NCI-H345 (cell line): ENCODE measurements at places on chromosomes 6 and 20.
A peak's percentile ranks its signal among the peaks of the same experiment; 100 is the strongest.

DNA sequence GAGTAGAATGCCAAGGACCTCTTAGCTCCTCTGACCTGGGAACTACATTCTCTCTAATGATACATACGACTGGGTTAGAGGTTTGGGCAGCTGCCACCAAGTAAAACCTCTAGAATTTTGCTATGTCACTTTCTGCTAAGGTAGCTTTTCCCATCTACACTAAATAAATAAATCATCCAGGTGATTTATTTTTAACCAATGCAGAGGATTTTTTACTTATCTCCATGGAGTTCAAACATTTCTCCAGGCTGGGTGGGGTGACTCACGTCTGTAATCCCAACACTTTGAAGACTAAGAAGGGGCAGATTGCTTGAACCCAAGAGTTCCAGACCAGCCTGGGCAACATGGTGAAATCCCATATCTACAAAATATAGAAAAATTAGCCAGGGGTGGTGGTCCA, 27.1 kb downstream of the HNF4A start:
- no peak for DNase-seq

DNA sequence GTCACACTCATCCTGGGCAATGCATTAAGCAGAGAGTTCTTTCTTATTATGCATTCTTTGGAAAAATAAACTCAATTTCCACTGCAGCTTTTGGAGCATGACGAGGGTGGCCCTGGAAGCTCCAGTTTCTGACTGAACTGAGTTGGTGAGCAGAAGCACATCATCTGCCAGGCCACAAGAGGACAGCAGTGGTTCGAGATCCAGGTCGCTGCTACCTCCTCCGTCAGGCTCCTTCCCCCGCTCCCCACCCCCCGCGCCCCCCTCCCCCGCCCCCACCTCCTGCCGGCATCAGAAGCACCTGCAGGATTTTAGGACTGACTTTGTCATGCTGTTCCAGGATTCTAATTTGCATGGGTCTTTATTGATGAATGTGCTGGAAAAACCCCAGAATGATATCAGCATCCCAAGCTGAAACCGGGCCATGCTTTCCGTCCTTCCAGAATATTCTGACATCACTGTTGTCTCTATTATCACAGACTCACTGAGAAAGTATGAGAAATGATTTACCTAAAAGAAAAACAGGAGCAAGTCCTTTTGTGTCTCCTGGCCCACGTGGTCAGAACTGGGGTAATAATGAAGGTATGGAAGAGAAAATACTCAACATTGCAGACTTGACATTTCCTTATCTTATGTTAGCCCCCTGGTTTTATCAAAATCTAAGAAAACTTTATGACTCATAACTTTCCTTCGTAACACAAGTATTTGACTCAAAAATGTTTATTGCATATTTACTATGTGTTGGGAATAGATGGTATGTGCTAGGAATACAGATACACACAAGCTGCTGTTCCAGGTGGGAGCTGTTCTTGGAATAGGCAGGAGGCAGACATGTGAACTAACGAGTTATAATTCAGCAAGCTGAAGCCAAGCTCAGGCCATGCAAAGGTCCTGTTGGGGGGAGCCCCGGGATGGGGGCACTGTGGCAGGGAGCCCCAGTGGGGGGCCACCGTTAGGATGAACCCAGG, 220.2 kb upstream of the EXOC2 start:
- no peak for DNase-seq

GRCh38 chr20:10669843-10670446, 3.9 kb downstream of the JAG1 start:
- DNase-seq, result no peak

DNA sequence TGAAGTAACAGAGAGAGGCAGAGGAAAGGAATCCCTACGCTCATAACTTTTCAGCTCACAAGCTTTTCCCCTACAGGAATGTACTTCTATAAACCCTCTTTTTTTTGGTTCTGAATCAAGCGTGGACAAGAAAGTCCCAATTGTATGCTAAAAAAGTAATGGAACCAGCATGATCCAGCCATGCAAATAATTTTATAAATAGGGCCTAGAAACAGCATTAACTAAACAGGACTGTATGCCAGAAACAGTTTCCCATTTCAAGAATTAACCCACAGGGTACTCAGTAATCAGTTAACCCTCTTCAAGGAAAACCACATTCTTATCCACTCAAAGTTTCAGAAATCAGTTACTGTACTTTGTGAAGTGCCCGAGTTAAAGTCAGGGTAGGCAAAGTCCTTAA, 87.0 kb upstream of the HMGCLL1 start:
- DNase-seq, result no peak

DNA sequence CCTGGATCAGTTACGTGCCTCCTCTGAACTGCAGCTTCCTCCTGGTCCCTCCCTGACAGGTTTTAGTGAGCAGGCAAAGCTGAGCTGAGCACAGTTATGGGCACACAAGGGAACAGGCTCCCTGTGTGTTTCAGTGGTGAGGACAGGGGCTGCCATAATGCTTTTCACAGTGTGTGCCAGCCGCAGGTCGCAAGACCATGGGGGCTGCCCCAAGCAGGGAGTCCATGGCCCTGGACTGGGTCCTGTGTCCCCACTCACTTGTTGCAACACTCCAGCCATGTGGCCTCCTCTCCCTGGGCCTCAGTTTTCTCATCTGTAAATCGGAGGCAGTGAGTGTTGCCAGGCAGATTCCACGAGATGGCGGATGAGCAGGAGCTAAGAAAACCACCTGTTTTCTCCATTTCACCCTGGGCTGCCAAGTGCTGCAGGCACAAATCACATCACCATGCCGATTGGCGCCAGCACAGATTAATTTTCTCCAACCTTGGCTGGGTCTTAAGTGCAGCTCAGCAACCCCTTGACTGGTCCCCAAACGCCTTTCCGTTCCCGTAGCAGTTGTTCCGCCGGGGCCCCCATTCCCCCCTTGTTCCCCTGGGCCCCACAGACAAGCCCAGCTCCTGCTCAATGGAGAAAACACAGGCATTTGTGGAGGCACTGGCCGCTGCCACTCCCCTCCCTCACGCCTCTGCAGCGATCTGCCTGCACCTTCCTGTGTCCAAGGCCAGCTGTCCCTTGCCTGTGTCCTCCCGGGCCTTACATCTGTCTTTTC, 57.1 kb upstream of the NNAT start:
- DNase-seq, result no peak

DNA sequence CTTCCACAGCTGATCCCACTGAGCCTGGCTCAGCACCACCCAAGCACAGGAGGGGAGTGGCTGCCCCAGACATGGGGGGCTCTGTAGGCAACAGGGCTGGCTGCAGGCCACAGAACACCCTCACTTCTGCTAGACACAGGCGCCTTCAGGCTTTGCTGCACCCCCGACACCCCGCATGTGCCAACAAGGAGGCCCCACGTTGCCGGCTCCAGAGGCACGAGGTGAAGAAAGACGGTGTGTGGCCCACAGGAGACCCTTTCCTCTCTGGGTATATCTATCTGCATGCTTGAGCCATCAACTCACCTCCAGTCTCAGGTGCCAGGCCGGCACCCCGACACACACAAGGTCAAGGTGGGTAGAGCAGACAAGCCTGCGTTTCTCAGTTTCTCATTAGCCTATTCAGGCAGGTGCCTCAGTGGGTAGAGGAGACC, 158.3 kb downstream of the DLL1 start:
- DNase-seq, result no peak

DNA sequence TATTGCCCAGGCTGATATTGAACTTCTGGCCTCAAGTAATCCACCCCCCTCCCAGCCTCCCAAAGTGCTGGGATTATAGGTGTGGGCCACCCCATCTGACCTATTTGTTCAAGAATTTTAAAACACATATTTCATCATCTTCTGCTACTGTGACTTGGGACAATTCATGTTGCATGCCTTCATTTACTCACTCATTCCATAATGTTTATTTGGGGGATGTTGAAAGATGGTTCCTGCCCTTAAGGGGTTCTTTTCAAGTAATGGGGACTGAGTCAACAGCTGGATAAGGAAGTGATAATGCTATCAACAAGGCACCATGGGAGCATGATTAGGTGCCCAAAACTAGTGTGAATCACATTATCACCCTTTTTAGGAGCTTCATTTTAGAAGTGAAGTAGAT, 62.0 kb downstream of the CRYBG1 start:
- no peak for DNase-seq

DNA sequence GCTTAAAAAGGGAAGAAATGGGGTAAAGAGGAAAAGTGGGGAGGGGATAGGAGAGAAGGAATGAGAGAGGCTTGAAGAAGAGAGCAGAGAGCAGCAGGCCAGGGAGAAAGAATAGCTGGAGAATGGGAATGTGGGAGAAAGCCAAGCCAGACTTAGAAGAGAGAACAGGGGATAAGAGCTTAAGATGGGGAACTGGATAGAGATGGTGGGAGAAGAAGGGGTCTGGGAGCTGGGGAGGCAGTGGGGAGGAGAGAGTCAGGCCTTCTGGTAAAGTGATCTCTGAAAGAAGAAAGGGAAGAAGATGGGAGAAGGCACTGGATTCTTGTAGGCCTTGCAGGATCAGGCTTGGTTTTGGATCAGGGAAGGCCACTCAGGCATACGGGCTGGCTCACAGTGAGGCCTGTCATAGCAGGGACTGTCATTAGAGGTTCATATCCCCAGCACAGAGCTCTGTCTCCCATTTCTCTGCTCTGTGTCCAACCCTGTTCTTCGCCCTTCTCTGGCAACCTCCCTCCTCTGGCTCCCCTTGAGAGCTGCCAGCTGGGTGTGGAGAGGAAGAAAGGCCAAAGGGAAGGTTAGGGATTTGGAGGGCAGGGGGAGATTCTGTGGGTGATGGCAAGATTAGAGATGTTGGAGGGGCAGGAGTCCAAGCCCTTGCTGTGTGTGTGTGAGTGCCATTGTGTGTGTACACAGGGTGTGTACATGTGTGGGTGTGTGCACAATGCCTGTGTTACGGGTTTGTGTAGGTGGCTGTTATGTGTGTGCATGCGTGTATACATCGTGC, 9.3 kb downstream of the SYNGAP1 start:
- DNase-seq, result no peak

- peak; percentile 90 for DNase-seq
These were observed at the start of gene SAMD10 for GRCh38 chr20:63979557-63980316. Gene SAMD10, minus strand, starts transcription at chr20:63979642. Its CDS starts 175 bp downstream, at chr20:63979467.

DNA sequence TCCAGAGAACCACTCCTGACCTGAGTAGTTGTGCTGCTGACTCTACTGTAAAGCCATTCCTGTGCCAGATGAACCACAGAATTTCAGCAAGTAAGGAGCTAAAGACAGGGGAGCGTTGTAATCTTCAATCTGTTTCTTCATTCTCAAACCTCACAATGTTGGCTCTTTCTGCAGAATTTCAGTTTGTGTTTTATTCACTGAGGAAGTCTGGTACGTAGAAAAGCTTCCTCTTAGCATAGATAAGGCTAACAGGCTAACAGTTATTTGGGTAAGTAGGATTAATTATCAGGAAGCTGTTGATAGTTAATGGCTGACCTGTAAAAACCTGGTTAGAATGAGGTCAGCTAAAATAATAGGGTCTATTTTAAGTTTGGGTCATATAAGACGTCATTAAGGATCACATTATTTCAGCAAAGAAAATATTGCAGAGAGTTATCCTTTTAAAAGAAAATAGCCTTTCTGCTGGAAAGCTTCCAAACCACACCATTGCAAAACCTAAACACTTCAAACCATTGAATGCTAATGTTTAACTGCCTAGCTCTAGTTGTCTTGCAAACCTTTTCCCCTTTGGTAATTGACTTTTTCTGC, 14.1 kb upstream of the TENT5A start:
- DNase-seq, result peak; percentile 16
